Activated CD4-positive, alpha-beta T cell treated with anti-CD3 and anti-CD28 coated beads, Interleukin-2, amount 10 ng/mL, durations not matched to agents 7 days and 5 days (primary cell): ENCODE measurements at places on chromosomes 3 and 15.
A peak's percentile ranks its signal among the peaks of the same experiment; 100 is the strongest.

- DNase-seq = no peak
Observed at GRCh38 chr3:186824430-186825139, 17.9 kb upstream of the ADIPOQ start.

GRCh38 chr3:101806491-101806890, 27.5 kb downstream of the NXPE3 start:
- DNase-seq = no peak

DNA sequence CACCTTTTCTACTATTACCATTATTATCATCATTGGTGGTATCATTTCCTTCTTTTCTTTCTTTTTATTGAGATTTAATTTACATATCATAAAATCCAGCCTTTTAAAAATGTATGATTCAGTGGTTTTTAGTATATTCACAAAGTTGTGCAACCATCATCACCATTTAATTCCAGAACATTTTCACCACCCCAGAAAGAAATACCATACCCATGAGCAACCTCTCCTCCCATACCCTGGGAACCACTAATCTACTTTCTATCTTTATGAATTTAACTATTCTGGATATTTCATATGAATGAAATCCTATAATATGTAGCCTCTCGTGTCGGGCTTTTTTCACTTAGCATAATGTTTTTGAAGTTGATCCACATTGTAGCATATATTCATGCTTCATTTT, 29.1 kb downstream of the AAGAB start:
- DNase-seq = no peak

GRCh38 chr3:182843478-182843877, 50.2 kb downstream of the ATP11B start:
- DNase-seq = no peak

DNA sequence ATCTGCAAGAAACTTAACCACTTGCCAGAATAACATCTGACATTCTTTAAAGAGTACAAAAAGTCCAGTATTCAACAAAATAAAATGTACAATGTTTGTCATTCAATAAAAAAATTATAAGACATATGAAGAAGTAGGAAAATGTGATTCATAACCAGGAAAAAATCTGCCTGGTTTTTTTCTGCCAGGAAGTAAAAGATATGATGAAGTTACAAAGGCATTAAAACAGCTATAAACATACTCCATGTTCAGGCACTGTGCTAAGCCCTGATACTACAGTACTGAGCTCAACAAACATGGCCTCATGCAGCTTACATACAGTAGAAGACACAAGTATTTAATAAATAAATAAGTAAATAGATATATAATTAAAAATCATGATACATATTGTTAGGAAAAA, 178.4 kb upstream of the STT3B start:
- DNase-seq = no peak

DNA sequence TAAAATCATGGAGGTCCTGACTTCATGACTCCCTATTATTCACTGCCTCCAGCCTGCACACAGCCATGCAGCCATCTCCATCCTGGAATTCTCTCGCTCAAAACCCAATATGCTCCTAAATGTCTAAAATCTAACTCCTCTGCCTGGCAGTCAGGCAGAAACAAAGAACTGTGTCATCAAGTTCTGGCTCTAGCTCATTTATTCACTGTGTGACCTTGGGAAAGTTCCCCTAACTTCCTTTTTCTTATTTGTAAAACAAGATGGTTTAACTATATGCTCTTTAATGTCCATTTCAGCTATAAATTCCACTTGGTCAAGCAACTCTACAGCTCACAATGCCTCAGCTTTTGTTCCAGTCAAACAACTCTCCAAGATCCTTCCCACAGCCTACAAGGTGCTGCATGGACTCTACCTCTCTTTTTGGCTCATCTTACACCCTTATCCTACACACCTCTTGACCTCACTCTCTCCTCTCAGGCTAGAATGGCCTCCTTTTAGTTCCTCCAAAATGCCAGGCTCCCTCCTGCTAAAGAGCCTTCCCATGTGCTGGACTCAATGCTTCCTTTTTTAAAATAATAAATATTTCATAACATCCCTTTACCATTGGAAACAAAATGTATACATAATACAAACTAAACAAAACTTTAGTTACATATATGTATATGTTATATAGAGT, 16.4 kb downstream of the PIK3CB start:
- no peak for DNase-seq

- DNase-seq = no peak
Observed at GRCh38 chr15:41876007-41876406, 17.8 kb downstream of the SPTBN5 start.

DNA sequence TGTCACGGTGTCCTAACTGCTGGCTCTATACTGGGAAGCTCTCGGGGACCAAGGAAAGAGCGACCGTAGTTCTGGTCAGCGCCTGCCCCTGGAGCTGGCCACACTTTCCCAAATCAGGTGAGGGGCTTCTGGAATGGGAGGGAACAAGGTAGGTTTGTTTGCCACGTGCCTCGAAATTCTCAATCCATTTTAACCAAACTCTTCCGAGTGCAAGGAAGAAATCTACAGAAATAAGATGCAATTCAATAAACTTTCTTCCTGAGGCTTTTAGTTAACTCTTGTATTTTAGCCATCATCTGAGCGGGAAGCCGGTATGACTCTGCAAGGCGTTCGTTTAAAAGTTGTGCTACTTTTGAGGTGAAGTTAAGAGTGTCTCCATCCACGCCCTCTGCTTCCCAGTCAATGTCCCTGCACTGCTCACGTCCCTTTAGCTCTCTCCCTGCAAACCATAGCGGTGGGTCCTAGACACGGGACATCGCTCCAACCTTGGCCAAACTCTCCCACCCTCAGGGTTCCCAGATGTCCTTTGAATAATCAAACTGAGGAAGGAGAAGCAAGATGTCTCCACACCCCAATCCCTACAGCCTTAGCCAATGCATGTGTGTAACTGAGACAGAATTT, 597 bp downstream of the AGTR1 start:
- DNase-seq = no peak

DNA sequence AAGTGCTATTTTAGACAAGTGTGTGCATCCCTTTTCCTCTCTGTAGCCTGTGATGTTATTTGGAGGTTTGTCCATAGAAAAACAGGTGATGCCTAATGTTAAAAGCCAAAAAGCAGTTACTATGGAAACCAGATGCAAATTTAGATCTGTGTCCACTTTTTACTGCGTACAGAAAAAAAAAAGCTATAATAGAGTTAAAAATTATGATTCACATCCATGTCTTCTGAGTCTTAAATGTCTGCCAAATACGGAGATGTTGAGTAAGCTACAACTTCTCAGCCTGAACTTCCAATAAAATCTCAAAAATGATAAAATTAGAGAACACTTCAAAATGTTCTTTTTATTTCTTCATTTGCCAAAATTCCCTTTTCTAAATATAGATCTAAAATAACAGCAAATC, 74.2 kb upstream of the GAP43 start:
- DNase-seq = no peak

DNA sequence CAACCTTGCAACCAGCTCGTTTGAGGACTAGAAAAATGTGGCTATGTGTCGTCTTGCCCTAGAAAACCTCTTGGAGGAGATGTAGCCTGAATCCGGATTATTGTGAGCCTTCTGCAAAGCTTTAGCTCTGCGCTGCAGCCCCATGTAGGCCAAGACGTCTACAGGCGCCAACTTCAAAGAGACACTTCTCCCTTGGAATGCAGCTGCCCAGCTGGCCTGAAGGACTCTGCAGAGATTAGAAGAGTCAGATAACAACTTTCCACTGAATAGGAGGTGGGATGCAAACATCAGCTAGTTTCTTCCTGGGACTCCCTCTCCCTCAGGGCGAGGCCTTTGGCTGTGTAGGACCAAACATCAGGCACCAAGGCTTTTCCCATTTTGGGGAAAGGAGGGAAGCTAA, 356.5 kb upstream of the IL12A start:
- no peak for DNase-seq

DNA sequence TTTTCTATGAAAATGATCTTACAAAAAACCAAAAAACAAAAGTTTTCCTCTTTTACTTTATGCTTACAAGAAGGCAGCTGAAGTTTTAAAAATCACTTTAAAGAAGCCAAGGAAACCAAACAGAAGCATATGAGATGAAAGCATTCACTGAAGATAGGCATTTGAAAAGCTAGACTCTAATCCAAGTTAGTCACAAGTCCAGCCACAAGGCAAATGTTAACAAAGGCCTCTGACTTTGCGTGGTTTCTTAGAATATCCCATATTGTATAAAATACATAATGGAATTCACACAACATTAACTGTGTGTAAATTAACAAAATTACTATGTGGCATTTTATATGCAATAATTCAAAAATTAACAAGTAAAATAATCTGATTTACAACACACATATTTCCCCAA, 17.7 kb downstream of the MRPL3 start:
- DNase-seq = no peak

DNA sequence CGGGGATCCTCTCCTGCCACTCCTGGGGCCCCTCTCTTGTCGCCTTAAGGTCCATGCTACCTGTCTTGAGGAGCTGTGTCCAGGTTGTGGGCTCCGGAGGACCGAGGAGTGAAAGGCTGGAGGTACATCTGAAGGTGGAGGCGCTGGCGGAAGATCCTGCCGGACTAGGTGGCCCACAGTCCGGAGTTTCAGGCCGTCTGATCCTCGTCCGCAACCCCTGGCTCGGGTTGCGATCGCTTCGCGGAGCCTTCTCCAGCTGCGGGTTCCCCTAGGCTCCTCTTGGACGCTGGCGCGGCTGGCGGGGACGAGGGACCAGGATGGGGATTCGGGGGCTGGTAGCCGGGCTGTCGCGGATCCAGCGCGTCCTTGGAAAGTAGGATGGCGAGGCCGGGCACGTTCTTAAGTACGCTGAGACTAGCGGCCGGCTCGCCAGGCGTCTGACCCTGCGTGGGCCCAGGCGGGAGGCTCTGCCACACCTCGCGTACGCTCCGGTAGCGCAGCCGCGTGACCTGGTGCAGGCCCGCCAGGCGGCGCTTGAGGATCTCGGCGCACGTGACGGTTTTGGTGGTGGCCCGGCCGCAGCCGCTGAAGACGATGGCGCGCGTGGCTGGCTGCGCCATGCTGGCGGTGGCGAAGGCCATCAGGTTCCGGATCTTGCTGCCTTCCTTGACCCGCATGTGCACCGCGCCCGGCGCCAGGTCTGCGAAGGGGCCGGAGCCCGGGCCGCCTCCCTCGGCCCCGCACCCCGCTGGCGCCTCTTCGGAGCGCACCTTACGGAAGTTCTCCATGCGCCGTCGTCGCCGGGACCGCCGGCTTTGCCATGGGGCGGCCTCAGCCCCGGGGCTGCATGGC, 550 bp downstream of the RPP25 start:
- peak; percentile 73 for DNase-seq

- no peak for DNase-seq
Observed at GRCh38 chr3:58557491-58557890, 19.7 kb downstream of the FAM107A start.

- no peak for DNase-seq
Observed at GRCh38 chr3:71763426-71763825, 9.8 kb downstream of the GPR27 start.

GRCh38 chr15:27902680-27903385, 196.3 kb downstream of the OCA2 start:
- DNase-seq = no peak

DNA sequence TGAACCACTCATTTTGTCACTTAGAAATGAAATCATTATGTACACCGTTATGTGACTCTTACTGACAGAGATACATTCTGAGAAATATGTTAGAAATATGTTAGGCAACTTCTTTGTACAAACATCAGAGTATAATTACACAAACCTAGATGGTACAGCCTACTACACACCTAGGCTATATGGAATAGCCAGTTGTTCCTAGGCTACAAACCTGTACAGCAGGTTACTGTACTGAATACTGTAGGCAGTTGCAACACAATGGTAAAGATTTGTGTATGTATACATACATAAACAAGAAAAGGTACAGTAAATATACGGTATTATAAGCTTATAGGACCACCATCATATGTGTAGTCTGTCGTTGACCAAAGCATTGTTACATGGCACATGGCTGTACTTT, 3.7 kb downstream of the SACM1L start:
- DNase-seq = no peak

GRCh38 chr15:101057841-101058407, 138.8 kb downstream of the LRRK1 start:
- peak; percentile 3 for DNase-seq

DNA sequence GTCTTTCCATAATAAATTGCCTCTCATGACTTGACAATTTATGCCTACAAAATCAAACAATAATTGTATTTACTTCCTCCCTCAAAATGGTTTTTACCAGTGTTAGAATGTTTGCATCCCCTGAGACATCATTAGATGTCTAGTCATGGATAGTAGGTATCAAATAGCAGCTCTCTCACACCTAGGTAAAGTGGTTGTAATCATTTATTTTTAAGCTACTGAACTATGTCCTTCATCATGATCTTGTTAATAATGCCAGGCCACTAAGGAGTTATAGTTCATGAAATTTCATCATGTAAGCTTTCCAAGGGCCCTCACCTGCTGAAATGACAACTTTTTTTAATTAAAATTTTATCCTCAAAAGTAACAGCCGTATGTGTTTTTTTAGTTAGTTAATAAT, 134.1 kb downstream of the ARPP21 start:
- no peak for DNase-seq

DNA sequence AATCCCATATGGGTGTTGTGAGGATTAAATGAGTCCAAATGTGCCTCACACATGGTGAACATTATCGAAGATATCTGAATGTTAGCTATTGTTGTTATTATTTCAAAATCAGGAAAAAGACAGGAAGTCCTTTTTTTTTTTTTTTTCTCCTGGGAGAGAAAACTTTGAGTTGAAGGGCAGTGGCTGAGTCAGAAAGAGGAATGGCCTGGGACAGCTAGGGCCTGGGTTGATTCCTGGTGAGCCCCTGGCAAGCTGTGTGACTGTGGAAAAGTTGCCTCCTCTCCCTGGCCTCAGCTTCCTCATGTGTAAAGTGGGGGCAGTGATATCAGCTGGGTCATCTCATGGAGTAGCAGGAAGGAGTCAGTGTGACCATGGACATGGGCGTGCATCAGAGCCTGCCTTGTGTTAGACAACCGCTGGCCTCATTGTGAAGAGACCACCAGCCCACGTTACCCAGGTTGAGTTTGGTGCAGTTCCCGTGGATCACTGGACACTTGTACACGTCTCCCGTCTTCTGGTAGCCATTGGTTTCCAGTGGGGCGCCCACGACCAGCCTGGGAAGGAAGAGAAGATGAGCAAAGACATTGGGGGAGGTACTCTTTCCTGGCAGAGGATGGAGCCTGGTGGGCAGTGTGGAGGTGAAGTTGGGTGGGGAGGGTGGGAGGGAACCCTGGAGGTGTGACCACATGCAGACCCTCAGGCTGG, 63.1 kb downstream of the ITGA11 start:
- no peak for DNase-seq

DNA sequence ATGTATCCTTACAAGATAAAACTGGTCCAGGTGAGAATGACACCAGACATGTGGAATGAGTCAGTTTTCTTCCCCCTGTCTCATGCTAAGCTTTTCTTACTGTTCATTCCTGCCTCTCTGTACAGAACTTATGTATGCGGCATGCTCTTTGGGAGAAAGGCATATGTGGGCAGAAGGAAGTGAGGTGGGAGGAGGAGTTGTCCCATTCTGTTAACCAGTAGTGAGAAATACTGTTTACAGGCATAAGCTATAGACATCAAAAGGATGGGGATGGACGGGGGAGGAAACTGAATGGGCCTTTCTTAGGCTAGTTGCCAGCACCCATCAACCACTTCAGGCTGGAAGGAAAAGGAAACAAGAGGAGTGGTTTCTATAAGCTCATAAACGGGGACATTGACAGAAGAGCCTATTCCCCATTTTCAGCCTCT, 143.6 kb upstream of the BHLHE40 start:
- DNase-seq = peak; percentile 22

- no peak for DNase-seq
Observed at GRCh38 chr15:46328821-46329220, 694.0 kb downstream of the SQOR start.
